ENCODE measurements at places on chromosomes 6 and 20.
A peak's percentile ranks its signal among the peaks of the same experiment; 100 is the strongest.

DNA sequence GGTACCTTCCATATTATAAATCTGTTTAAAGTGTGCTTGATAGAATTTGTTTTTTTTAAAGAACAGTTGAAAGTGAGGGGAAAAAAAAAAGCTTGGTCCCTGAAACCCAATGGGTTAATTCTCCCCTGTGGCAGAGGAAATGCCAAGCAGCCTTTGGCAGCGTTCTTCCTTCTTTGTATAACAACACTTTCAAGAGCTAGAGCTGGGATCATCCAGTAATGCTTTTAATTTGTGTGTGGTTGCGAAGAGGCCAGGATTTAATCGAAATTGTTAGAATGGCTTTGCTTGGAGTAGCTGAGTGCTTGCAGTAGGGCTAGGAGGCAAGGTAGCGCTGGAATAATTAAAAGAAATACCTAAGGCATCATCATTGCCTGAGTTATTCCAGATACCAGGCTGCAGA, 692.0 kb downstream of the DHX35 start:
- DNase-seq, result no peak

GRCh38 chr6:148517470-148517869, 174.8 kb downstream of the SASH1 start:
- no peak for DNase-seq

DNA sequence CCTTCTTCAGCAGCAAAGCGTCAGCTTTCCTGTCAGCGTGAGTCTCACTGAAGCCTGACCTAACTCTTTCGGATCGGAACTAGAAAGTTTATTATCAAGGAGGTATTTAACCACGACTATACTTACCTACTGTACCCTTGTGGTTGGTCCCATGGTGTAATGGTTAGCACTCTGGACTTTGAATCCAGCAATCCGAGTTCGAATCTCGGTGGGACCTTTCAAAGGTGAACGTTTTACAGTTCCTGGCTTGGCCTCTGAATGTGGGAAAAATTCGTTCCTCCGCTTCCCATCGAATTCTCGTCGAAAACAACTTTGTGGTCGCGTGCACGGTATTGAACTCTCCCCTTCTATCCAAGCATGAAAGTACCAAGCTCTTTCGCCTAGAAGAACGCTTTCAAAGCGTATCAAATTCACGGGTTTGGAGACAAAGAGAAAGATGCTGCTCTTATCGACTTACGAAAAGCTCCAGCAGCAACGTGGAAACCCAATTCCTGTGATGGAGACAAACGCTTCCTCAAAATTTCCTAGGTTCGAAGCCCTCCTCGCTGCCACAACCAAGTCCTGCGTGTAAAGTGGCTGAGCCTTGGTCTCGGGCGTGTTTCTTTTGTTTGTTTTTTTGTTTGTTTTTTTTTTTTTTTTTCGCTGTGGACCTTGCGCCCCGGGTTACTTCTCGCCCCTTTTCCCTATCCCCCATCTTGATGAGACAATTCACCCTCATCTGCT, 63.7 kb downstream of the GPX5 start:
- DNase-seq, result peak; percentile 60

DNA sequence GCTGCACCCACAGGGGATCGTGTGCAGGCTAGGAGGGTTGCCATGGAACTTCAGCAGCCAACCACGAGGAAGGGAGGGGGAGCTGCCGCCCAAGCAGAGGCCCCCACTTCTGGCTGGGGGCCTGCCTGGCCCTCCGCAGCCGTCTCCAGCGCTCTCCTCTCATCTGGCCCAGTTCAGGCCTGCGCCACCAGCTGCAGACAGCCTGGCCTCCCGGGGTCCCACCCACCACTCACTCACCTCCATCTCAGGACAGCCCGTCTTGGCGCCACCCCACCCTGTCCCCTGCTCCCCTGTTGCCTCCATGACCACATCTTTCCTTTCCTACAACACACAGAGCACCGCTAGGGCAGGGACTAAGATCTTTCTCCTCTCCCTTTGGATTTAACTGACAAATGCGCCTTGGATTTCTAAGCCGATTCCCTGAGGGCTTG, 98.7 kb downstream of the ANKRD60 start:
- no peak for DNase-seq

GRCh38 chr20:63058696-63059335, 52.1 kb upstream of the BHLHE23 start:
- no peak for DNase-seq

GRCh38 chr6:91155129-91155785, 568.4 kb upstream of the MAP3K7 start:
- no peak for DNase-seq

- no peak for DNase-seq
These were observed 140.9 kb downstream of the THBS2 start for GRCh38 chr6:169112483-169113320.

DNA sequence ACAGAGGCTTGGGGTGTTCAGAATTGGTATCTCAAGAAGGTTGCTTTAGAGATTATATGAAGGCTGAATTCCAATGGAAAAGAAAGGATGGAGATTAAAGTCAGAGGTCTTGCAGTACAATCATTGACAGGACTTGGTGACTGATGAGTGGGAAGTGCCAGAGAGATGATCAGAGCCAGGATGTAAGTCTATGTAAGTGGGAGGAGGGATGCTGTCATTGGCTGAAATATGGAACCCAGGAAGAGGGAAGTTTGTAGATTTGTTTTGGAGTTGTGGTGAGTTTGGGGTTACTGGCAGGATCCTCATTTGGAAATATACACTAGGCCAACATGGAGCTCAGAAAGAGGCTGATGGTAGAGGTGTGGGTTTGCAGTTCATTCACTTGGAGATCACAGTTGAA, 23.8 kb upstream of the TNFAIP3 start:
- DNase-seq, result no peak

DNA sequence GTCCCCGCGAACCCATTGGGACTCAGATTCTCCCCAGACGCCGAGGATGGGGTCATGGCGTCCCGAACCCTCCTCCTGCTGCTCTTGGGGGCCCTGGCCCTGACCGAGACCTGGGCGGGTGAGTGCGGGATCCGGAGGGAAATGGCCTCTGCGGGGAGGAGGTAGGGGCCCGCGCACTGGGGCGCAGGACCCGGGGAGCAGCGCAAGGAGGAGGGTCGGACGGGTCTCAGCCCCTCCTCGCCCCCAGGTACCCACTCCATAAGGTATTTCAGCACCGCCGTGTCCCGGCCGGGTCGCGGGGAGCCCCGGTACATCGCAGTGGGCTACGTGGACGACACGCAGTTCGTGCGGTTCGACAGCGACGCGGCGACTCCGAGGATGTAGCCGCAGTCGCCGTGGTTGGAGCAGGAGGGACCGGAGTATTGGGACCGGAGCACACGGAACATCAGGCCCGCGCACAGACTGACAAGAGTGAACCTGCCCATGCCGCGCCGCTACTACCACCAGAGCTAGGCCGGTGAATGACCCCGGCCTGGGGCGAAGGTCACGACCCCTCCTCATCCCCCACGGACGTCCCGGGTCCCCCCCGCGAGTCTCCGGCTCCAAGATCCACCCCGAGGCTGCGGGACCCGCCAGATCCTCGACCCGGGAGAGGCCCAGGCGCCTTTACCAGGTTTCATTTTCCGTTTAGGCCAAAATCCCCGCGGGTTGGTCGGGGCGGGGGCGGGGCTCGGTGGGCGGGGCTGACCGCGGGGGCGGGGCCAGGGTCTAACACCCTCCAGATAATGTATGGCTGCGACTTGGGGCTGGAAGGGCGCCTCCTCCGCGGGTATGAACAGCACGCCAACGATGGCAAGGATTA, 15.7 kb upstream of the HLA-A start:
- peak; percentile 77 for DNase-seq

GRCh38 chr6:93036835-93037234, 382.5 kb downstream of the EPHA7 start:
- no peak for DNase-seq

GRCh38 chr6:5285081-5285480, 23.8 kb downstream of the FARS2 start:
- no peak for DNase-seq

- no peak for DNase-seq
These were observed 3.6 kb upstream of the PHIP start for GRCh38 chr6:79081663-79082062.

DNA sequence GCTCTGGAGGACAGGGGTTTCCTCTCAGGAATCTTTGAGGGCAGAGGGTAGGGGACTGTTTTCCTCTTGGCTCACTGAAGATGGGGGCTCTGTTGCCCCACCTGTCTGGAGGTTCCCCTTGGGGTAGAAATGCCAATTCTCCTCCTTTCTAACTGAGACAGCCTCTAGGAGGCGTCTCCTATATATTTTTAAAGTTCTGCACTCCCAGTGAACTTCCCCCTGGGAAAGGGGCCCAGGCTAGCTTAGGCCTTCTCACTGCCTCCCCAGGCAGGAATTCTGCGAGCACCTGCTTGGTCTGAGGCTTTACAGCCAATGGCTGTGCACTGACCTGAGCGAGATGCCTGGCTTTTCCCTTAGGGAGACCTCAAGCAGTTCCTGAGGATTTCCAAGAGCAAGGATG, 24.8 kb upstream of the SRF start:
- no peak for DNase-seq

- no peak for DNase-seq
These were observed 336.1 kb upstream of the POU3F2 start for GRCh38 chr6:98498144-98498775.

Data from stimulated activated CD4-positive, alpha-beta T cell treated with anti-CD3 and anti-CD28 coated beads, Interleukin-12 subunit alpha, Interleukin-12 subunit beta, amount 100 ng/mL, for 24 hours (primary cell).